ENCODE measurements at places on chromosomes 5 and 9.

GRCh38 chr5:87729781-87730180 lies 317.1 kb upstream of the CCNH start:
- DNase-seq = no peak

GRCh38 chr5:98929710-98930298 lies 997 bp upstream of the CHD1 start:
- peak; percentile 99 for DNase-seq

GRCh38 chr5:137037848-137038247 lies 461.3 kb downstream of the SPOCK1 start:
- no peak for DNase-seq

DNA sequence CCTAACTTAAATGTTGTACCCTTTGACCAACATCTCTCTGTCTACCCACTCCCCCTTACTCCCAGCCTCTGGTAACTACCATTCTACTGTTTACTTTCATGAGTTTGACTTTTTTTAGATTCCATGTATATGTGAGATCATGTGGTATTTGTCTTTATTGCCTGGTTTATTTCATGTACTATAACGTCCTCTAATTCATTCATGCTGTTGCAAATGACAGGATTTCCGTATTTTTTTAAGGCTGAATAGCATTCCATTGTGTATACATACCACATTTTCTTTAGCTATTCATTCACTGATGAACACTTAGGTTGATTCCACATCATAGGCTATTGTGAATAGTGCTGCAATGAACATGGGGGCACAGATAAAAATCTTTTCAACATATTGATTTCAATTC lies 11.8 kb upstream of the NDUFB6 start:
- DNase-seq = no peak

GRCh38 chr5:7467179-7467578 lies 71.2 kb downstream of the ADCY2 start:
- no peak for DNase-seq

- no peak for DNase-seq
Measured at GRCh38 chr5:139474890-139475791, 4.3 kb downstream of the SMIM33 start.

DNA sequence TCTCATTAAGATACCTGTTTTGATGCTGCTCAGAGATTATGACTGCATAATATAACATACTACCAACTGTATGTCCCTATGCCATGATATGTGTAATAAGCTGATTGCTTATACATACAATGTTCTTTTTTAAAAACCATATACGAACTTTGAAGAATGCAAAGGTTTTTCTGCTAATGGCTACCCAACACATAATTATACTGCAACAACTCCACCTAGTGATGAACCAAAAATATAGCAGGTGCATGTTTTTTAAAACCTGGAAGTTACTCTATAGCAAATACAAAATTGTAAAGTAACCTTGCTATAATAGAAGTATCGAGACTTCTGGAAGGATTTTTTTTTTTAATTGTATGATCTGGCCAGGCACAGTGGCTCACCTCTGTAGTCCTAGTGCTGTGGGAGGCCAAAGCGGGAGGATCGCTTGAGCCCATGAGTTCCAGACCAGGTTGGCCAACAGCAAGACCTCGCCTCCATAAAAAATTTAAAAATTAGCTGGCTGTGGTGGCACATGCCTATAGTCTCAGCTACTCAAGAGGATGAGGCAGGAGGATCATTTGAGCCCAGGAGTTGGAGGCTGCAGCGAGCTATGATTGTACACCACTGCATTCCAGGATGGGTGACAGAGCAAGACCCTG lies 49.1 kb downstream of the HOMER1 start:
- peak; percentile 29 for DNase-seq
